Body of pancreas (tissue), 4 donors: ENCODE measurements at places on chromosomes 3 and 15.

GRCh38 chr3:161310649-161311423, 60.5 kb downstream of the SPTSSB start:
- no peak for DNase-seq

DNA sequence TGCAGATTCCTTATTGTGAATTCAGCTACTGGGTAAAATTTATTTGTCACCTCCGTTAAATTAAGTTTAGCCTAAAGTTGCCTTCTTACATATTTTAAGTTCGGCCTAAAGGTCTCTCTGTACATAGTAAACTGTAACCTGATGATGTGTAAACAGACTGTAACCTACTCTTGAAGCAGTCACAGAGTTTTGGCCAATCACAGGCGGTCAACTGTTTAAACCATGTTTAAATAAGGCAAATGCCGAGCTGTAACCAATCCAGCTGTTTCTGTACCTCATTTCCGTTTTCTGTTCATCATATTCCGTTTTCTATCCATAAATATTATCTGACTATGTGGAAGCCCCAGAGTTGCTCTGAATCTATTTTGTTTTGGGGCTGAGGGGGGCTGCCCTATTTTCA, 2.4 kb upstream of the ADAMTSL3 start:
- DNase-seq = no peak

- DNase-seq = peak; percentile 98
These were observed 19.8 kb upstream of the NUDT16 start for GRCh38 chr3:131361464-131362421.

DNA sequence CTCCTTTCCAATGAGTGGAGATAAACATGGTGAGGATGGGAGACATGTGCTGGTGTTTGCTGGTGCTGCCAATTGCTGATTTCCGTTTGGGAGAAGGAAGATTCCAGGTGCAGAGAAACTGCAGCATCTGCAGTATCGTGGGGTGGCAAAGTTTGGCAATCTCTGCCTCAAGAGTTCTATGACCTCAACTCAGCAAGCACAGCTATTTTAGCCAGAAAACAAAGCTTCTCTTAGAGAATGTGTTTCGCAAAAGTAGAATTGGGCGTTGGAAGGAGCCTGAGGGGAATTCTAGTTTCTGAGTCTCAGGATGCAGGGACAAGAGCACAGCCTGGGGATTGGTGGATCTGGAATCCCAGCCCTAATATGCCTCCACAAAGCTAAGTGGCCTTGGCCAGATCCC, 18.2 kb upstream of the SHC4 start:
- no peak for DNase-seq

DNA sequence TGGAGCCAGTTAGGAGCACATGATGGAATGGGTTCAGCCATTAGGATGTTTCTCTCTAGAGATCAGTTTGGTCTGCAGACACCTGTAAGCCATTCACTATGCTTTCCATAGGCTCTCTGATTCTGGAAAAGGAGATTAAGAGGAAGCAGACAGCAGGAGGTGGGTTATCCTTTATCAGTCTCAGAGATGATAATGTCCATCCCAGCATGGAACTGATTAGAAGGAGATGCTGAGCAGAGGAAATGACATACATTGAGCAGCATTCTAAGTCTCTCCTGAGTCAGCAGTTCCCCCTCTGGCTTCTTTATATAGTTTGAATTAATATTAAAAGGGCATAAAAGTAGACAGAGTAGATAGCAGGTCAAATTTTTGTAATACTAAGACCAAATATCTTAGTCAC, 591.1 kb downstream of the GBE1 start:
- no peak for DNase-seq

- DNase-seq = no peak
These were observed 210.6 kb upstream of the ATP10A start for GRCh38 chr15:26073430-26074333.
